ENCODE measurements at places on chromosomes 12 and 14.

DNA sequence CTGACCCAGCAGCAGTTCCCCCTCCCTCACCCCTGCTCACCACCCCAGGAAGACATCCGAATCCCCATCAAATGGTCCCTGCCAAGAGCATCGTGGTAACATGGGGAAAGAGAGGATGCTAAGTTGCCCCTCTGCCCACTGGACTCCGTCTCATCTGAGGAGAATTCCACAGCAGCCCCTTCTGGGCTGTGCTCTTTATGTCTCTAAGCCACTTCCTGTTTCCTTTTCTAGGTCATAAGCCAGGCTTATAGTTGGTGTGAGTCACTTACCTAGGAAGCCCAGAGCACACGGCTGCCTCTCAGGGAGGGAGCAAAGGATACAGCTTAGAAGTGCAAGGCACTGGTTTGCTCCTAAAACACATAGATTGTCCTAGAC is 76.0 kb downstream of the VCPKMT start:
- H3K27ac ChIP-seq, result peak overlapping the region; percentile 98
- H3K4me1 ChIP-seq, result peaks cover 77% of the 10 kb centered on the region
- H3K27me3 ChIP-seq, result no peaks in the 10 kb centered on the region

- DNase-seq, result no peak
- peaks cover 2% of the 10 kb centered on the region for H3K4me1 ChIP-seq
- H3K36me3 ChIP-seq, result no peaks in the 10 kb centered on the region
- H3K27ac ChIP-seq, result no peak overlapping the region
Measured at GRCh38 chr14:53432378-53432802, 279.3 kb upstream of the DDHD1 start.

DNA sequence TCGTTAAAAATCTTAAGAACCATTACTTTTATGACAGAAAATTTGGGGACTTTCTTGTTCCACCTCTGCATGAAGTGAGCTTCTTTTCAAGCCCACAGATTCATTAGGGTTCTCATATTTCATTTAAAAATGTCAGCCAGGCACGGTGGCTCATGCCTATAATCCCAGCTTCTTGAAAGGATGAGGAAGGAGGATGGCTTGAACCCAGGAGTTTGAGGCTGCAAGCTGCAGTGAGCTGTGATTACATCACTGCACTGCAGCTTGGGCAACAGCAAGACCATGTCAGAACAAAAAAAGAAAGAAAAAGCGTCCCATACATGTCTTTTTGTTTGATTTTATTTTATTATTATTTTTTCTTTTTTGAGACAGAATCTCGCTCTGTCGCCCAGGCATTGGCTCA is 43.4 kb upstream of the ATF1 start:
- no peaks in the 10 kb centered on the region for H3K27me3 ChIP-seq
- H3K4me3 ChIP-seq, result no peak overlapping the region
- DNase-seq, result no peak
- no peak overlapping the region for H3K27ac ChIP-seq

GRCh38 chr12:1878214-1878613 is 40.2 kb downstream of the CACNA2D4 start:
- no peak overlapping the region for H3K27ac ChIP-seq
- no peak overlapping the region for H3K4me3 ChIP-seq
- peaks cover 9% of the 10 kb centered on the region for H3K27me3 ChIP-seq
- H3K36me3 ChIP-seq, result no peaks in the 10 kb centered on the region

DNA sequence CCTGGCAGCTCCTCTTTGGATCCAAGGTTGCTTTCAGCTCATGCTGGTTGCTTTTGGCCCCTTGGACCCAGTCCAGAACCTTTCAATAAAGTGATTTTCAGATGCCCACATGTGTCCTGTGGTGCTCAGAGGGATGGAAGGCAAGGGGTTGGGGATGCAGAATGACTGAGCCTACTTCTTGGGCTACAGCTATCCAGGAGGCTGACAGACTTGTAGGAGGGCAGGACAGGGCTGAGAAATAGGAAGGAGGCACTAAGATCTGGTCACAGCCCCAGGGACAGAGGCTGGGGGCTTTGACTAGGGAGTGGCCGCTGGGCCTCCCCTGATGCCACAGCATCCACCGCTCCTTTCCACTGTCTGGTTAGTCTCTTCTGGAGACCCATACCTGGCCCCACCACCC is 1.2 kb upstream of the HOXC11 start:
- peaks cover 5% of the 10 kb centered on the region for H3K36me3 ChIP-seq
- DNase-seq, result no peak
- peaks cover 8% of the 10 kb centered on the region for H3K4me1 ChIP-seq
- peaks cover 90% of the 10 kb centered on the region for H3K27me3 ChIP-seq
- no peak overlapping the region for H3K27ac ChIP-seq

DNA sequence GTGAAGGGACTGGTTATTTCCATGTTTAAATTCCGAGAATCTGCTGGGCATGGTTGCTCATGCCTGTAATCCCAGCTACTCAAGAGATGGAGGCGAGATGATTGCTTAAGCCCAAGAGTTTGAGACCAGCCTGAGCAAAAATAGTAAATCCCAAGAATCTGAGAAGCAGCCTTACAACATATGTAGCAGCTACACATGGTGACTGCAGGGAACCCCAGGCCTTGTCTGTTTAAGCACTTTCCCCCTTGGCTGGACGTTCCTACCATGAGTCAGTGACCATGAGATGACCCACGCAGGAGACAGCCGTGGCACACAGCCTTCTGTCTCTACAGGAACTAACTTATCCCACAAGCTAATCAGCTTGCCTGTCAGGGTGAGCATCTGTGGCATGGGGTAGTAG is 5.5 kb upstream of the SLC24A4 start:
- H3K4me1 ChIP-seq, result peaks cover 8% of the 10 kb centered on the region
- no peaks in the 10 kb centered on the region for H3K36me3 ChIP-seq
- DNase-seq, result no peak
- no peak overlapping the region for H3K27ac ChIP-seq

DNA sequence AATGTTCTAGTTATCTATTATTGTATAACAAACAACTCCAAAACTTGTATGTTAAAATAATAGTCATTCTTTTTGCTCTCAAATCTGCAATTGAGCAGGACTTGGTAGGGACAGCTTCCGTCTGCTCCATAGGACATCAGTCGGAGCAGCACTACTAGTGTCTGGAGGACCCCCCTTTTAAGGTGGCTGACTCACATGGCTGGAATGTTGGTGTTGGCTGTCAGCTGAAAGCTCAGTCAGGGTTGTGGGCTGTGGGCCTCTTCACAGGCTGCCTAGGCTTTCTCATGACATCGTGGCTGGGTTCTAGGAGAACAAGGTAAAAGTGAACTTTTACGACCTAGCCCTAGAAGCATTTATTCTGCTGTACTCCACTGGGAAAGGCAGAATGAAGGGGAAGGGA is 160.6 kb downstream of the ANO4 start:
- H3K4me3 ChIP-seq, result no peak overlapping the region
- H3K36me3 ChIP-seq, result no peaks in the 10 kb centered on the region
- no peak for DNase-seq
- no peaks in the 10 kb centered on the region for H3K27me3 ChIP-seq
- no peak overlapping the region for H3K27ac ChIP-seq
- H3K4me1 ChIP-seq, result no peaks in the 10 kb centered on the region

- H3K27me3 ChIP-seq, result peaks cover 4% of the 10 kb centered on the region
- H3K4me3 ChIP-seq, result no peak overlapping the region
- DNase-seq, result no peak
- H3K27ac ChIP-seq, result no peak overlapping the region
- no peaks in the 10 kb centered on the region for H3K36me3 ChIP-seq
Measured at GRCh38 chr12:14111230-14111865, 129.9 kb upstream of the GRIN2B start.

DNA sequence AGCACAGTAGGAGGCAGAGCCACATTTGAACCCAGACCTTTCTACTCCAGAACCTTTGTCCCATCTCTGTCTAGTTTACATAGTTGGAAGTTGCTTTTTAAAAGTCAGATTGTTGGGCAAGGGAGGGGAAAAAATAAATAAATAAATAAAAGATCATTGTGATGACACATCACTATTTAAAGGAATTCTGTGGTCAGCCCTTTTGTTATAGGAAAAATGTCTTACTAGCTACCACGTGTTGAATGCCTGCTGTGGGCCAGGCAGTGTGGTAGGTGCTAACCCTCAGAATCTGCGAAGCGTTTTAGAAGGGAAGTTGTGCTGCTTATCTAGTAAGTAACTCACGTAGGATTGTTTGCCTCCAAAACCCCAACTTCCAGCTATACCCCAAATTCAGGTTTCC is 62.3 kb downstream of the BHLHE41 start:
- H3K27me3 ChIP-seq, result peaks cover 16% of the 10 kb centered on the region
- DNase-seq, result no peak
- no peak overlapping the region for H3K4me3 ChIP-seq
- H3K4me1 ChIP-seq, result no peaks in the 10 kb centered on the region

DNA sequence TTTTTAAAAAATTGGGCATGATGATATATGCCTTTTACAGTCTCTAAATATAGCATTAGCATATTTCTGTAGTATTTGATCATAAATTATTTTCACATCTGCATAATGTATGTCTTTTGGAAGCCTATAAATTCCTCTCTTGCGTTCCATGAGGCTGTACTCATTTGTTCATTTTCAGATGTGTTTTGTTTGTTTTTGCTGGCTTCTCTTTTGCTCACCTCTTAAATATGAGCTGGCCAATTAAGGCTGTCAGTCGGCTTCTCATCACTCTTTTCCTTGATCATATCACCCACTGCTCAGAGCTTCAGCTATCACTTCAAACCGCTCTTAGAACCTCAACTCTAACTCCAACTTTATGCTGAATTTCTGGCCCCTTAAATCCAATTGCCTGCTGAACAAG is 6.6 kb downstream of the TMEM263 start:
- H3K36me3 ChIP-seq, result peaks cover 12% of the 10 kb centered on the region
- H3K4me1 ChIP-seq, result peaks cover 11% of the 10 kb centered on the region
- no peak for DNase-seq
- no peak overlapping the region for H3K4me3 ChIP-seq
- H3K27ac ChIP-seq, result no peak overlapping the region
- H3K27me3 ChIP-seq, result no peaks in the 10 kb centered on the region

DNA sequence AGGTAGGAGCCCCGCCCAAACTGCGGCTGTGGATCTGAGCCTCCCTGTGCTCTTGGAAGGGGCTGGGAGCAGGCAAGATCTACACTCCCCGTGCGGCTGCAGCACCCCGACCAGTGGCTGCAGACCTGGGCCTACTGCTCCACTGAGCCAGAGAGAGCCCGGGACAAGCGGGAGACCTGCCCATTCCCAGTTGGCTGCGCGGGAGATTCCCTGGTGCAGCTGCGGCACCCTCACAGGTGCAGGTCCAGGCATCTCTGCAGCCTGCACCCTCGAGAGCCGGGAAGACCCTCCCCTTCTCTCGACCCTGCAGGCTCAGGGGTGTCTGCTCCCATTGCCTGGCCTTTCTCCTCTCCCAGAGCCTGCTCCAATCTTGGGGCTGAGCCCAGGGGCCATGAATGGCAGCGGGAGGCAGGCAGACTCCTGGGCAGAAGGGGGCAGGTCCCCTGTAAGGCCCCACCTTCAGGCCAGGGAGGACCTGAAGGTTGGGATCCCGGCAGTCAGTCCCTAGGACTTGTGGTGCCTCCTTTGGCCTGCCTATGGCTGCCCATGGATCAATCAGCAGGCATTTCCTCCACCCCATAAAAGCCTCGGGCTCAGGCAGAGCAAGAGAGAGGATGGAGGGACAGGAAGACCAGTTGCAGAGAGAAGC is 8.8 kb upstream of the A2M start:
- H3K4me3 ChIP-seq, result no peak overlapping the region
- H3K27me3 ChIP-seq, result no peaks in the 10 kb centered on the region
- DNase-seq, result no peak
- no peak overlapping the region for H3K27ac ChIP-seq
- H3K36me3 ChIP-seq, result no peaks in the 10 kb centered on the region

- H3K4me3 ChIP-seq, result no peak overlapping the region
- no peak for DNase-seq
- H3K27me3 ChIP-seq, result peaks cover 8% of the 10 kb centered on the region
- H3K4me1 ChIP-seq, result no peaks in the 10 kb centered on the region
Measured at GRCh38 chr12:3107071-3107583, 29.9 kb downstream of the TSPAN9 start.

DNA sequence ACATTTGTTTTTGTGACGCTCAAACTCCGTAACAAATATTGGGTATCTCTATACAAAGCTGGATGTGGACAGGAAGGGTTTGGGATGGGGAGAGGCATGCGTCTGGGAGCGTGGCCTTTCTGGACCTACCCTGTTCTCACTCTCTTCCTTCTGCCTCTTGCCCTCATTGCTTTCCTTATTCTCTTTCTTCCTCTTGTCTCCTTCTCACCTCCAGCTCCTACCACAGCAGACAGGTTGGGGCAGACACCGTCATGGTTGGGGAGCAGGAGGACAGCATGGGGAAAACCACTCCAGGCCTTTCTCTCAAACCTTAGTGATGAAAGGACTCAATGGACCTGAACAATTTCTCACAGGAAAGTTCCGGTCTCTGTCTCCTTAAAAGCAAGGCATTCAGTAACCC is 465.3 kb downstream of the RAD51B start:
- peaks cover 3% of the 10 kb centered on the region for H3K36me3 ChIP-seq
- DNase-seq, result no peak
- H3K4me3 ChIP-seq, result no peak overlapping the region
- peak overlapping the region; percentile 75 for H3K27ac ChIP-seq
- no peaks in the 10 kb centered on the region for H3K27me3 ChIP-seq

DNA sequence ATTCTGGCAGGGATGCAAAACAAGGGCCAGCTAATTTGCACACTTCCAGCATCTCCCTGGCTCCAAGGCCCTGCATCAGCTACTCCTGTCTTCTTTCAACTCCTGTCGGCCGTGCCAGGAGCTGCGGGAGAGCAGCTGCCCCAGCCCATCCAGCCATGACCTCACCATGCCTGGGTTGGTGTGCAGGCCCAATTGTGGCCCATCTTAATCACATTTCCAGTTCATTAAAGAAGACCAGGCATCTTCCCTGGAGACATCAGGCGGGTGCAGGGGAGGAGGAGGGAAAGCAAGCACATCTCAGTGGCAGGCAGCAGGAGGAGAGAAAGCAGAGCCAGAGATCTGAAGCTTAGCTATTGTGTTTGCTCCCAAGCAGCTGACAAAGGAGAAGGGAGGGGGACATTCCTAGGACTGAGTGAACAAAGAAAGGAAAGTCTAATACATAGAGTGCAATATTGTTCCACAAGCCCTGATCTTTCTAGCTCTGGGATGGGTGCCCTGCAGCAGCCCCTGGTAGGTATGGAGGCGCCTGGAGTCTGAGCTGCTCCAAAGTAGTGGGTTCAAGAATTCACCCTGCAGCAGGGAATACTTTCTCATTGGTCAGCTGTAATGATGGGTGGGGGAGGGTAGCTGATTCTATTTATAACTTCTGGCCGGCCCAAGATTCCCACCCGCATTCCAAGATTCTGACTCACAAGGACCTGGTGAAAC is 40.1 kb downstream of the VWF start:
- H3K4me3 ChIP-seq, result no peak overlapping the region
- H3K27me3 ChIP-seq, result peaks cover 23% of the 10 kb centered on the region
- no peaks in the 10 kb centered on the region for H3K4me1 ChIP-seq
- no peak for DNase-seq

- no peak overlapping the region for H3K4me3 ChIP-seq
- H3K27me3 ChIP-seq, result no peaks in the 10 kb centered on the region
- no peak overlapping the region for H3K27ac ChIP-seq
- no peaks in the 10 kb centered on the region for H3K36me3 ChIP-seq
- DNase-seq, result no peak
- no peaks in the 10 kb centered on the region for H3K4me1 ChIP-seq
Measured at GRCh38 chr12:107568718-107569117, 116.9 kb upstream of the PWP1 start.

- no peak overlapping the region for H3K27ac ChIP-seq
- H3K4me1 ChIP-seq, result no peaks in the 10 kb centered on the region
Measured at GRCh38 chr14:63267171-63267570, 51.6 kb downstream of the GPHB5 start.

- no peak for DNase-seq
- no peaks in the 10 kb centered on the region for H3K27me3 ChIP-seq
- H3K36me3 ChIP-seq, result peaks cover 2% of the 10 kb centered on the region
- H3K4me1 ChIP-seq, result peaks cover 29% of the 10 kb centered on the region
- H3K4me3 ChIP-seq, result peak overlapping the region; percentile 84
Measured at GRCh38 chr12:132145334-132145733, 1.1 kb downstream of the NOC4L start.
